ENCODE measurements at places on chromosomes 7 and 10.

GRCh38 chr10:102595293-102595692, 49.0 kb upstream of the TRIM8 start:
- no peak for DNase-seq

GRCh38 chr10:125284875-125285597, 124.7 kb upstream of the CTBP2 start:
- peak; percentile 20 for DNase-seq

GRCh38 chr7:119283353-119283752, 989.6 kb upstream of the KCND2 start:
- peak; percentile 84 for DNase-seq

DNA sequence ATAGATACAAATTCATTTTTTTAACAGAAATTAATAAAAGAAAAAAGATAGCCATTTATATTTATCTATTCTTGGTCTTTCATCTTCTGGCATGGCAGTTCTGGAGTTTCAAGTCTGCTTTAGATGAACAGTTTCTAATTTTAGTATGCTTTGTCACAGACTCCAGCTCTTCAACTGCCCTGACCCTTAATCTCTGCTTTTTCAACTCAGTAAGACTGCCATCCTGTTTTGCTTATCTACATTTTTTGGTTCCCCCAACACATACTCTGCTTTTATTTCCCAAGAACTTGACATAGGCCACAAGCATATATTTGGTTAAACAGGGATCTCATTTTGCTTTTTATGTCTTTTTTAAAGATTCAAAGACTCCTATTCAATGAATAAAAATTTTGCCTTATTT, 309.3 kb upstream of the KCND2 start:
- DNase-seq: no peak

- DNase-seq: no peak
These were observed 29.1 kb downstream of the UBE2H start for GRCh38 chr7:129923709-129924108.

- DNase-seq: no peak
These were observed 1.5 kb upstream of the BRAF start for GRCh38 chr7:140926021-140926817.

GRCh38 chr7:129831424-129832058, 121.2 kb downstream of the UBE2H start:
- peak; percentile 5 for DNase-seq

GRCh38 chr7:2513702-2514101, 5.9 kb upstream of the LFNG start:
- DNase-seq: peak; percentile 94

- DNase-seq: no peak
These were observed 256.9 kb downstream of the STK31 start for GRCh38 chr7:23966941-23967340.

DNA sequence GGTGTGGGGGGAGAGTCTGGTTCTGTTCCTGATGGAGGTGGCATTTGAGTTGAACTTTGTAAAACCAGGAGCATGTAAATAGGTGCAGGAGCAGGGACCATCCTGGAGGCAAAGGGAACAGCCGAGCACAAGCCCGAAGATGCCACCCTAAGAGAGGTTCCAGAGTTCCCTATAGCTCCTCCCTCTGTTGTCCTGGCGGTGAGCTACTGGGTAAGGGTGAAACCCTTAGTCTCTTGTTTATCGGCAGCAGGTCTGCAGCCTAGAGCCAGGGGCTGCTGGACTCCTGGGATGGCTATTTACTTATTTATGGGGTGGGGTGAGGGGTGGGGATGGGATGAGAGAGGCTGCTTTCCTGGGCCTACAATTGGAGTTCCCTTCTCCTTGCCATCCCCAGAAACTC, 6.5 kb upstream of the LBX1 start:
- DNase-seq: no peak

GRCh38 chr10:119575506-119575905, 21.3 kb downstream of the TIAL1 start:
- DNase-seq: no peak

- DNase-seq: no peak
These were observed 26.7 kb upstream of the DNAJB6 start for GRCh38 chr7:157309988-157310668.

GRCh38 chr10:21953585-21954057, 49.9 kb downstream of the DNAJC1 start:
- DNase-seq: peak; percentile 14

- peak; percentile 48 for DNase-seq
These were observed 20.9 kb downstream of the AKR1D1 start for GRCh38 chr7:138097064-138097741.

DNA sequence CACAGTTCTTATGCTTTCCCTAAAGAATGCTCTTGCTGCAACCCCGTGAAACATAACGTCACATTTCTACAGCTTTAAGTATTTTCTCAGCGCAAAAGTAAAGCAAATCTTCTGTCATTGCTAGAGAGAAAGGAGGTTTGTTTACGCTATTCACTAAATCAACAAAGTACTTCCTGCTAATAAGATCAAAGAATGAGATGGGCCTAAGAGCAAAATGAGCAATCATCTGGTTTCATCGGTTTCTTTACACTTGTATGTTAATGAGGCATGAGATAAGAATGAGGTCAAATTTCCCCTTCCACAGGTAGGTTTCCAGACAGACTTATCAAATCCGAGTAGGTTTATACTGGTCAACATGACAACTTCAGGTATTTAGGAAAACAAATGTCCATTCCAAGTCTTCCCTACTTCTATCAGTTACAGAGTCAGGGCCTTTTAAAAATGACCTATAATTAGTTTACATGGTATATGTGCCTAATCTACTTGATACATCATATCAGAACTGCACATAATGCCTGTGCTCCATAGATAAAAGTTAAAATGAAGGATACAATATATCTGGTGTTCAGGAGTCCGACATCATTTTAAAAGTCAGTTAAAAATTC, 8.4 kb downstream of the USP6NL start:
- no peak for DNase-seq

- no peak for DNase-seq
These were observed 749.0 kb downstream of the SUGCT start for GRCh38 chr7:40883826-40884225.

DNA sequence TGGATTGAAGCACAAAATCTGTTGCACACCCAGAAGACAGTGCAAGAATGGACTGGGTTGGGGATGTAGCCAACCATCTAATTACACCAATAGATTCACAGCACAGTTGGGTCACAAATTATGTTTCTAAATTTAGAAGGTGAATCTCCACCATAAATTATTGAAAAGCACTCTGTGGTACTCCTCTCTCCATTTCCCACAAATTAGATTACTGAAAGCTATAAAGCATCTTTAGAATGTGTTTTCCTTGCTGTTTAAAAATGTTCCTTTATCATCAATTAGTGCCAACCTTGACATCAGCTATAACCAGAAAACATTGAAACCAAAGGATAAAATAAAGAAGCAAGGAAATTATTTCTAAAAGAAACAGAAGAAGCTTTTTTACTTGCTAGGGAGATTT, 39.9 kb upstream of the HDAC9 start:
- DNase-seq: no peak

DNA sequence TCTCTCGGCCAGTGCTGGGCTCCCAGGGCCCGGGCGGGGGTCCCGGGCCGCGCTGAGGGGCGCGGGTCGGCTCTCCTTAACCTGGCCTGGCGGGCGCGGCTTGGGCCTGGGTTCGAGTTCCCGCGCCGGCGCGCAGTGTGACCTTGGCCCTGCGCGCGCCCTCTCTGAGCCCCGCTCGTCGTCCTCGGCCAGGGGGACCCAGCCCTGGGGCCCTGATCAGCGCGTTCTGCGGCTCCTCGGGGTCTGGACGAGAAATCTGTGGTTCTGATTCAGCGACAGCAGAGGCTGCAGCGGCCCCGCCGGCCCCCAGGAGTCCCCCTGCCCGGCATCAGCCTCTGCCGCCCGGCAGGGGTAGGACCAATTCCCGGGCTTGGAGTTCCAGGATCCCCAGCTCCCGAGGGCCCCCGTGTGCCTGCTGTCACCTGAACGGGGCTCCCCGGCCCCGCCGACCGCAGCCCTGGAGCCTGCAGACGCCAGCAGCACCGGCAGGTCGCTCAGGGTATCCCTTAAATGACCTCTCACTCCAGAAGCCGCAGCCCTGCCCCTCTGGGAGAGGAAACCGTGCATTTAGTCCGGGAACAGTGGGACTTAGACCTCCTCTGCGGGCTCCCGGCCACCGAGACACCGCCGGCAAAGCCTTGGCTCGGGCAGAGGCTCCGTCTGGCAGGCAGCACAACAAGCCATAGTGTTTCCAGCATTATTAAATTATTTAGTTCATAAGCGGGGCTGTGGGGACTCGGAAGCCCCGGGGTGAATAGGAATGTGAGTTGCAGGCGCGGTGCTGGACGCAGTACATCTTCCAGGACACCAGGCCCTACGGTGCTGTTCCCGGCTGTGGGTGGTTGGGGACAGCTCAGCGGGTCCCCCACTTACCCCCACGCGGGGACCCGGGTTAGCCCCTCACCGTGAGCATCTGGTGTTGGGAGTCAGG, 572 bp downstream of the CHST12 start:
- peak; percentile 64 for DNase-seq

GRCh38 chr10:11548768-11549099, 62.7 kb downstream of the USP6NL start:
- no peak for DNase-seq

- no peak for DNase-seq
These were observed 18.4 kb downstream of the TRIM24 start for GRCh38 chr7:138478499-138478908.

GRCh38 chr10:126838316-126838715, 66.9 kb upstream of the DOCK1 start:
- no peak for DNase-seq

GRCh38 chr10:132961787-132962622, 19.6 kb upstream of the CFAP46 start:
- peak; percentile 7 for DNase-seq

DNA sequence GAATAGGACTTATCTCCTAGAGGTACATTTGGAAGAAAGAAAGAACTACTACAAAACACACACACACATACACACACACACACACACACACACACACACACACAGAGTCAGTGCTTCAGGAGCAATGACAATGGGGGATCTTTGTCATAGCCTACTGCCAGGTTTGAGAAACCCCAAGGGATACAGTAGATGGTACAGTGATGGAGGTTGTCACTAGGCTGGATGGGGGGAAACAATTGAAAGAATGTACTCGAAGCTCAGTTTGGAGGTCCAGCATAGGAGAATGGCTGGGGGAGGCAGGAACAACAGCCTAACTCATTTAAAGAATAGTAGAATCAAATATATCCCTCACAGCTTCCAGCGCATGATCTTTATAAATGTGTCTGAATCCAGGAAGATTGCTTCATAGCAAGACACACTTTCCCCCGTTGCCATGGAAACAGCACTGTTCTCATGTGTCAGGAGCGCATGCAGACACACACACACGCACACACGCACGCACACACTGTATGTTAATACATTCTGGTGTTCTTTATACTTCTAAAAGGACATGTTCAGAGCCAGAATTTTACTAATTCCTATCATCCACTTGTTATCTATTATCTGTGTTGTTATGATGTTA, 32.6 kb upstream of the ZNRF2 start:
- DNase-seq: no peak

DNA sequence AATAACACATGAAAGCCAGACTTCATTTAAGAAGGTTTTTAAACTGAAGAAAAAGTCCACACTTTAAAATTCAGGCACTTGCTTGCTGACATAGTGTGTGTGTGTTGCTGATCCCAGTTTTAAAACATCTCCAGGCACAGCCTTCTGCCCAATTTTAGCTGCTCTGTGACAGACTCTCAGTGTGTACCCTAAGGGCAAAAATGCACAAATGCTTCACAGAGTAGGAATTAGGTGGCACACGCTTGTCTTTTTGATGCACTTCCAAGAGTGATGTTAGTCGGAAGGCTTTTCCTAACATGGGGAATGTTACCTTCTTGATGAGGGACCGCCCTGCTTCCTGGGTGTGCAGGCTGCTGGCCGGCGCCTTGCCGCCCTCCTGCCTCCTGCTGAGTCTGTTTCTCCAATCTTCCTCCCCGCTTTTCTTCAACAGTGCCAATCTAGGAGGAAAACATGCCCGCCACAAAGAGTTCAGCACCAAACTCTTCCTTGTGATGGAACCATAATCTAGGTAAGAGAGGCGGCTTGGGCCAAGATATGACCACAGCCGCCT, 122.3 kb downstream of the SVIL start:
- no peak for DNase-seq

- DNase-seq: no peak
These were observed 2.1 kb downstream of the PCBD1 start for GRCh38 chr10:70885931-70886903.

- no peak for DNase-seq
These were observed 103.8 kb downstream of the CNNM2 start for GRCh38 chr10:103021900-103022293.

DNA sequence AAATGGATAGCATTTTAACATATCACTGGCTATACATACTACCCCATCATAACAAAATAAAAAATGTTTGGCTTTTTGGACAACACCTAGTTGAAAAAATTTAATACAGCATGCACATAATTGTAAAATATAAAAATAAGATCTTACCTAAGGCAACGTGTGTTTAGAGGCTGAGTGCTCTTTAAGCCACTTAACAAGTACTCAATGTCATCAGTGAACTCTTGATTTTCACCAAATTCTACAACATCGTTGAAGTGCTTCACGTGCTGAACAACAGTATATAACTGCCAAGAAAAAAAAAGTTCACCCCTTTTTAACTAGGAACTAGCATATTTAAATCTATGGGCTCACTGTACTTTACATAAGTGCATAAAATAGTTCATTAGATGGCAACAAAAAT, 49.5 kb downstream of the WAPL start:
- no peak for DNase-seq

DNA sequence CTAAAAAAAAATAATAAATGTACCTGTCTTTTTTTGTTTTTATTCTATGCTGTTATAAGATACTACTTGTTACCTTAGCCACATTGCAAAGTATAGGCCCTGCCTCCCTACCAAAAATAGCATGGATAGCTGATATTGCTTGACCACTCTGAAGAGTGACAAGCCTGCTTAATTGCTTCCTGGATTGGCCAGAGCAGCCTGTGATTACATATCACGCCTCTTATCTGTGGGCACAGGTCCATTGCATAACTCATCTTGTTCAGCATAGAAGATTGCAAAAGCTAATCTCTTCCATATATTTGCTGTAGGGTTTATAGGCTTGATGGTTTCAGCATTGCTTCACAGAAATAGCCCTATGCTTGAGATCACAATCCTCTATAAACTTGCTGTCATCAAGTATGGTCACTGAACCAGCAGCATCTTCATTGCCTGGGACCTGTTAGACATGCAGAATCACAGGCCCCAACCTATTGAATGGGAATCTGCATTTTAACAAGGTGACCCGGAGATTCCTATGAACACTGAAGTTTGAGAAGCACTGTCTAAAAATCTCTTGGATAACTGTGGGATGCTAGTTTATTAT, 280.8 kb upstream of the CDC14C start:
- no peak for DNase-seq

Data from NCI-H82 (cell line).